ENCODE measurements at places on chromosomes 16 and 17.

- DNase-seq = no peak
Observed at GRCh38 chr17:21152731-21153130, 26.0 kb downstream of the DHRS7B start.

GRCh38 chr17:39181303-39181702, 15.3 kb upstream of the ARL5C start:
- no peak for DNase-seq

GRCh38 chr16:58497468-58497867, 2.5 kb upstream of the NDRG4 start:
- no peak for DNase-seq

GRCh38 chr16:72261127-72261526, 89.2 kb upstream of the PMFBP1 start:
- no peak for DNase-seq

GRCh38 chr17:5049314-5049841, 14.2 kb upstream of the SLC52A1 start:
- peak; percentile 80 for DNase-seq

GRCh38 chr17:79011451-79012147, 2.0 kb upstream of the CANT1 start:
- no peak for DNase-seq

GRCh38 chr17:73404246-73404645, 92.4 kb upstream of the CDC42EP4 start:
- no peak for DNase-seq

- DNase-seq = no peak
Observed at GRCh38 chr17:57274162-57274561, 17.8 kb downstream of the MSI2 start.

GRCh38 chr17:32622540-32622939, 135.7 kb downstream of the CDK5R1 start:
- no peak for DNase-seq

- peak; percentile 3 for DNase-seq
Observed at GRCh38 chr16:29789775-29790182, 772 bp upstream of the KIF22 start.

- no peak for DNase-seq
Observed at GRCh38 chr17:81388612-81389367, 6.5 kb upstream of the BAHCC1 start.

GRCh38 chr16:65481956-65482355, 360.1 kb upstream of the CDH11 start:
- no peak for DNase-seq

- no peak for DNase-seq
Observed at GRCh38 chr16:70470927-70471341, 16.5 kb downstream of the FCSK start.

DNA sequence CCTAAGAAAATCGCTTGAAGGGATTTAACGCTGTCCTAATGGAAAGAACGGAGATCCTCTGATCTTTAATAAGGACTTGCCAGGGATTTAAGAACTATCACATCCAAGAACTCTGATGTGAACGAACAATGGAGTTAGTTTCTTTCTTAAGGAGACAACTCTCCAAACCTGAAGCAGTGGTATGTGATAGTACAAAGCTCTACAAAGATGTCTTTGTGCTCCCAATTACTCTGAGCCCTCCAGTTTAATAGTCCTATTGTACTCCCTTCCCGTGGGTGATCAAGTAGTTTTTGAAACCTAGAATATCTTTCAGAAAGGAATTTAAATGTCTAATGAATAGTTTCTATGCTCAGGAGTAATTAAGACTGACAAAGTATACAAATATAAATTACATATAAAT, 123.8 kb downstream of the FTO start:
- DNase-seq = no peak

- no peak for DNase-seq
Observed at GRCh38 chr17:2034806-2035540, 5.0 kb downstream of the DPH1 start.

GRCh38 chr17:44751331-44751730, 7.5 kb upstream of the ADAM11 start:
- DNase-seq = no peak

DNA sequence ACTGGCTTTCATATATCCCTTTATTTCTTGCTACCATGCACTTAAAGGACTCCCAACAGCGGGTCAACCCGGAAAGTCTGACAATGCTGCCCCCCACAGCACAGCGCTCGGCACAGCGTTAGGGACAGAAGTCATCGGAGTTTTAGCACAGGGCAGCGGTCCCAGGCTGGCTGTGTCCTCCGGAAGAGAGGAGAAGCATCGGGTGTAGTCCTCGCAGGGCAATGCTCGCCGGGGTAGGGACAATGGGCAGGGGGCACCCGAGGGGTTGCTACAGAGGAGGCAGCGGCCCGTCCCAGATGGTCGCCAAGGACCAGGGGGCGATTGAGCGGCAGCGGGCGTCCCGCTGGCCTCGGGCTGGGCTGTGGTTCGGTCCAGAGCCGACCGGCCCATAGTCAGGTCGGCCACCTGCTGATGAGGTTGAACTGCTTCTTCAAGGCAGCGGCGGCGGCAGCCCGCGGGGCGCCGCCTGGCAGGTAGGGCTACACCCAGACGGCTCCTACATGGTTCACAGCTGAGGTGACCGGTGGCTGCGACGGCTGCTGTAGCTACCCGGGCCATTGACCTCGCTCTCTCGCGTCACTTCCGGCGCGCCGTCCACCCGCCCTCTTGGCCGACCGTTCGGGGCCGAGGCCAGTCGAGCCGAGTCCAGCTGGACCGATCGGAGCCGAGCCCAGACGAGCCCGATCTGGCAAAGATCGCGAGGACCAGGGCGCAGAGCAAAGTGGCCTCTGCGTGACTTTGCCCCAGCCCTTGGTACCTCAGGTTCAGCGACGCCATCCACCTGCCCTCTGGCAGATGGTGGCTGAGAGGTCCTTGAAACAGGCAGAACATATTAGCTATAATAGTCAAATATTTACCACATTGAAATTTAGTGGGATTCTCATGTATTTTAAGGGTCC, 4.7 kb upstream of the LCMT1 start:
- DNase-seq = peak; percentile 84

DNA sequence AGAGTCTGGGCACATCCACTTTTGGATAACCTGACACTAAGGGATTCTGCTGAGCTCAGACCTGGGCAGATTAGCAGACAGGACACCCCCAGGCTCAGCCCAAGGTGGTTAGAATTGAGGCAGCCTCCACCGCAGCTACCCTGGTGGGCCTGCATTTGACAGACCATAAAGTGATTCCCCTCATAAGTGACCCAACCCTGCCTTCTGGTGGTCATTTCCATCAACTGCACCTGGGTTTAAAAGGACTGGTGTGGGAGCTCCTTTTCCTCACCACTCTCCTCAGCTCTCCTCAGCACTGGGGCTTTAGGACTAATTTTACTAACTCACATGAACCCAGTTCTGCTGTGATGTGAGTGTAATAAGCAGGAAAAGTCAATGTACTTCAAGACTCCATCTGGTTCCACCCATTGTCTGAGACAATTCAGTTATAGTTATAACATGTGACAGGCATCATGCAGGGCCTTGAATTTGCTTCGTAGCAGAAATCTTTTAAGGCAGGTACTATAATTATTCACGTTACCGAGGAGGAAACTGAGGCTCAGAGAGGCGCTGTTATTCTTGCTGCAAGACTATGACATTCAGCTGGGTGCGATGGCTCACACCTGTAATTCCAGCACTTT, 42.5 kb downstream of the MYH3 start:
- DNase-seq = no peak

GRCh38 chr17:49820773-49821172, 27.1 kb downstream of the TAC4 start:
- DNase-seq = no peak

GRCh38 chr16:50552476-50553101, 4.4 kb downstream of the NKD1 start:
- DNase-seq = no peak
